CD4-positive, alpha-beta T cell treated with Interleukin-12 subunit alpha and Interleukin-12 subunit beta, for 1 hour (primary cell): ENCODE measurements at places on chromosomes 6 and 20.

DNA sequence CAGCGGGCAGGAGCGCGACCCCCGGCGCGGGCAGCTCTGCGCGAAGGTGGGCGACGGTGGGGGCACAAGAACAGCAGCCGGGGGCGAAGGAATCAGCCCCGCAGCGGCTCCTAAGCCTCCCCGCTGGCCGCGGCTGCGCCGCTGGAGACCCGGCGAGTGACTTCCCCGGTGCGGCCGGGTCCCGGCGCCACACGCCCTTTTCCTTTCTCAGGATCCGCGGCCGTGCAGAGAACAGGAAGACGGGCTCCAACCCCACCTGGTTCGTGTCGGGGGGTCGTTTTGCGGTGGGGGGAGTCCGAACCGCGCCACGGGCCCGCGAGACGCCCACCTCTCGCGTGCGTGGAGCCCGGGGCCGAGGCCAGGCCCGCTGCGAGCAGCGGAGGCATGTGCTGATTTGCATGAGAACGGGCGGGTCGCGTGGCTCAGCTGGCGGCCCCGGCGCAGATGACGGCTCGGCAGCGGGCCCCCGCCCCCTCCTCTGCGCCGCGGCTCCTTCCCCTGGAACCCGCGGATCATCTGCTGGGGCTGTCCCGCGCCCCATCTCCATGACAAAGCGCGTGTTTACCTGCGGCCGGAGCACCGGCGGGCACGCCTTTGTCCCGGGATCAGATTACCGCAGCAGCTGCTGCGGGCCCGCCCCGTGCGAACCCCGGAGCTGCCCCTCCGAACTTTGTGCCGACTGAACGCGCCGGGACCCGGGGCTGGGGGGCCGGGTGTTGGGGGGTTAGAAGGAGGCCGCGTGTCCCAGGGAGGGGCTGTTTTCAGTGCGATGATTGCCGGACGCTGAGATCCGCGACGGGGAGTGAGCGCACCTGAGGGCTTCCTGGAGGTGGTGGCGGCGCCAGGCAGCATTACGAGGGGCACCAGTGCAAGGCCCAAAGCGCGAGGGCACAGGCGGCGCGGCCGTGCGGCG lies 4.9 kb upstream of the DLL1 start:
- DNase-seq, result peak; percentile 47

DNA sequence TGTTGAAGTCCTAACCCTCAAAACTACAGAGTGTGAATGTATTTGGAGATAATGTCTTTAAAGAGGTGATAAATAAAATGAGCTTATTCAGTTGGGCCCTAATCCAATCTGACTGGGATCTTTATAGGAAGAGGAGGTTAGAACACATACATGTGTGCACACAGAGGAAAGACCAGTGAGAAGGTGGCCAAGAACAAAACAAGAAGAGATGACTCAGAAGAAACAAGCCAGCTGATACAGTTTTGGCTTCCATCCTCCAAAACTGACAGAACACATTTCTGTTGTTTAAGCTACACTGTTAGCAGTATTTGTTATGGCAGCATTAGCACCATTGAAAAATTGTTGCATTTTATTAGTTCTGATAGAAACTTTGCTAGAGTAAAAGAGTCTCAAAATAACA lies 609.3 kb upstream of the IMPG1 start:
- no peak for DNase-seq

- DNase-seq, result no peak
Measured at GRCh38 chr20:36253036-36253435, 16.8 kb downstream of the AAR2 start.

DNA sequence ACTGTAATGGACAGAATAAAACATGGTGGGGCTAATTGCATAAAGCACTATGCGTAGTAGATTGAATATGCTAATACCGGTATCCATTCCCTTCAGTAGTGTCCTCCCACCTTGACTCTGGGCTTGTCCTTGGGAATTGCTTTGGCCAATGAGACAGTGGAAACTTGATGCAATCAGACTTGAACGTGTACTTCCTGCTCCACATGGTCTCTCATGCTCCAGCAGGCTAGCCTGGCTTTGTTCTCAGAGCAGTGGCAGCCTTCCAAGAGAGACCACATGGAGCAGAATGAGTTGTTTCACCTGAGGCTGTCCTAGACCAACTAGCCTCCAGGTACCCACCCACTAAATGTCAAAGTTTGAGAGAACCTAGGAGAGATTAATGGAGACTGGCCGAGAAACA lies 37.0 kb upstream of the BTBD3 start:
- DNase-seq, result no peak

GRCh38 chr6:35552285-35552917 lies 39.7 kb upstream of the TULP1 start:
- DNase-seq, result peak; percentile 72
